ENCODE measurements at places on chromosomes 13 and 19.

DNA sequence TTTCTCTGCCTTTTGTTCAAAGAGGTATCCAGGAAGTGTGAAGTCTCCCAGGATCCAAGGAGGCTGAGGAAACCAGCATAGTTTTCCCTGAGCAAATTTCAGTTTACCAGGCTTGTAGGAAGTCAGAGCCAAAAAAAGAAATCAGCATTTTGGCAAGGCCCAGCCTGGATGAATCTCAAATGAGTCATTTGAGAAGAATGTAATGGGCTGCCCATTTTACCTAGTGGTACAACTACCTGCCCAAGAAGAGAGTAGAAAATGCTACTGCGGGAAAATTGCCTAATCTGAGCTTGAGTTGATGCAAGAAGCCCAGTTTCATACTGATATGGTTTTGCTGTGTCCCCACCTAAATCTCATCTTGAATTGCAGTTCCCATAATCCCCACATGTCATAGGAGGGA lies 284.1 kb upstream of the ZNF507 start:
- DNase-seq = no peak

DNA sequence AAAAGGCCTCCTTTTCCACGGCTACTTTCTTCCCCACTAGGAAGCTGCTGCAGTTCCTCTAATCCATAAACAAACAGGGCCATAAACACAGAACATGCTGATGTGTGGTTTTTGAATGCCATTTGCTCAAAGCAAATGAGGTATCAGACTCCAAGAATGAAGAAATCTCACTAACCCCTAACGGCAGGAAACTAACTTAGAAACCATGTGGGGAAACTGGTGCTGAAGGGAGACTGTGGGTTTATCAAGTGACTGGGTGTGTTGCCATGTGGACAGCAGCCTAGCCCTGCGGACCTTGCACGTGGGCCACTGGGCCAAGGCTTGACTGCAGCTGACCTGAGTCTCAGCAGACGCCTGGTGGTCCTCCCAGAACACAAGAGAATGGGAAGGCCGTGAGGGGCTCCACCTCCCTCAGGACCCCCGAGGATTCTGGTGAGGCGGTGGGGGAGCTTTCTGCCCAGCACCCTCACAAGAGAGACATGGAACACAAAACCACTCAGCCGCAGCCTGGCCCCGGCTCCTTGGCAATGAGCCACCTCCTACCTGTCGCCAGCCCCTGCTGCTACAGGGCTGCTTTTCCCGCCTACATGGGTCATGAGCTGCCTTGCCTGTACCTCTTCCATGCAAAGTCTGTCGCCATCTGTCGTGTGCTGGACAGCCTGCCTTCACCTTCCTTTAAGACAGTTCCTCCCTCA lies 10.6 kb downstream of the SLC15A1 start:
- no peak for DNase-seq

- DNase-seq = no peak
Observed at GRCh38 chr13:79361299-79361698, 44.8 kb downstream of the RBM26 start.

GRCh38 chr19:44005973-44006372 lies 3.2 kb downstream of the ZNF230 start:
- DNase-seq = no peak

Data from T follicular helper cell (primary cell).